ENCODE measurements at places on chromosomes 5 and 9.

GRCh38 chr5:59506285-59506877, 387.1 kb downstream of the PDE4D start:
- no peak for DNase-seq

DNA sequence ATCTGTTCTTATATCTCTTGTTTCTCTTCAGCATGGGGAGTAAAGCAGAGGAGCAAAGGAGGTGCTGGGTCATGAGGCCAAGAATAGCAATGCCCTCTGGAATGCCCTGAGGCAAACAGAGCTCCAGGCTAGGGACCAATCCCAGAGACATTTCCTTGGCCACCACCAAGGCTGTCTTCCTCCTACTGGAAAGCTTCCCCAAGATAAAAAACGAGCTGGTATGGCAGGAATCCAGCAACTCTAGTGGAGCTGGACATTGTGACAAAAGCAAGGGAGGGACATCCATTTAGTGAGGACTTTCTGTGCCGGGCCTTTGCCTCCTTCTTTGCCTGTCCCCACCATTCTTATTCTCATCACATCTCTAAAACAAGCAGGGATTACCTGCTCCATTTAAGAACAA, 161.6 kb downstream of the ASTN2 start:
- DNase-seq = no peak

DNA sequence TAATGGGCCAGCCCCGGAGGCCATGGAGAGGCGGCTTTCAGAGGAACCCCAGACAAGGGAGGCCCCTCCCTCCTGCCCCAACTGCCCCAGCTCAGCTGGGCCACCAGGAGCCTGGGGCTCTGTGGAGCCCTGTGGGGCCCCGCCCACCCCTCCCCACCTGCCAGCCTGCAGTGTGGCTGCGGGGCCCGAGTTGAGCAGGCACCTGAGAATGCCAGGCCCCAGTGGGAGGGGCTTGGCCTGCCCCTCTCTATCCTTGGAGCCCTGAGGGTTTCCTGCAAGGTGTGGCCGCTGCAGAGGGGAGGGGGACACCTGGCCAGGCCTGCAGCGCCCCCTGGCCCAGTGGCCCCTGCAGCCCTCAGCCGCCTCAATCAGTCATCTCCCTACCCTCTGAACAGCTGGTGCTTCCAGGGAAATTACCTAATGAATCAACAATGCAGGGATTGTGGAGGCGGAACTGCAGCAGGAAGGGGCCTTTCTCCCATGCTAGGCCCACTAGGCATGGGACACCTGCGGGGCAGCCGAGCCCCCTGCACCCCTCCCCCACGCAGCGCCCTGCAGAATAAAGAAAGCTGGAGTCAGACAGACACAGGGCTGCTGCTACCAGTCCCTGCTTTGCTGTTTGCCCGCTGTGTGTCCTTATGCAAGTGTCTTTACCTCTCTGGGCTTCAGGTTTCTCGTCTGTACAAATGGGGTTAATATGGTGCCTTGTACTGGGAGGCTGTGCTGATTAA, 48.0 kb downstream of the LMX1B start:
- no peak for DNase-seq

DNA sequence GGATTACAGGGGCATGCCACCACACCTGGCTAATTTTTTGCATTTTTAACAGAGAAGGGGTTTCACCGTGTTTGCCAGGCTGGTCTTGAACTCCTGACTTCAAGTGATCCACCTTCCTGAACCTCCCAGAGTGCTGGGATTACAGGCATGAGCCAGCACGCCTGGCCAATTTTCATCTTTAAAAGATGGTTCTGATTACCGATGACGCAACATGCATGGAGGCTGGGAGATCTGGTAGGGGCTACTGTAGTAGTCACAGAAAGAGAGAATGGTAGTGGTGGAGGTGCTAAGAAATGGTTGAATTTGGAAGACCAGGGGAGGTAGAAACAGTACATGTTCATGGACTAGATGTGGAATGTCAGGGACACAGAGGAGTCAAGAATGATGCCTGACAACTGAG, 22.4 kb upstream of the RETREG1 start:
- DNase-seq = no peak

GRCh38 chr5:56169281-56169680, 63.8 kb downstream of the ANKRD55 start:
- no peak for DNase-seq

GRCh38 chr5:3347741-3348140, 247.9 kb upstream of the IRX1 start:
- no peak for DNase-seq

DNA sequence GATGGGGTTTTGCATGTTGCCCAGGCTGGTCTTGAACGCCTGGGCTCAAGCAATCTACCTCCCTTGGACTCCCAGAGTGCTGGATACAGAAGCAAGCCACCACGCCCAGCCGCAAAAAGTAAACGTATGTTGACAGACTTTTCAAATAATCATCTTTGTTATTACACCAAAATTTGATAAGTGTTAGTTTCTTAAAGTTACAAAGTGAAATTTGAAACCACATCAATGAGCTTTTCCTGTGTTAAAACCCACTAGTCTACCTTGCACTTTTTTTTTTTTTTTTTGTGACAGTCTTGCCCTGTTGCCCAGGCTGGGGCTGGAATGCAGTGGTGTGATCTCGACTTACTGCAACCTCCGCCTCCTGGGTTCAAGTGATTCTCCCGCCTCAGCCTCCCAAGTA, 29.9 kb downstream of the SPACA9 start:
- DNase-seq = no peak

GRCh38 chr5:108024986-108025385, 354.2 kb upstream of the EFNA5 start:
- DNase-seq = no peak

GRCh38 chr5:80034559-80034958, 589 bp upstream of the THBS4 start:
- DNase-seq = no peak

DNA sequence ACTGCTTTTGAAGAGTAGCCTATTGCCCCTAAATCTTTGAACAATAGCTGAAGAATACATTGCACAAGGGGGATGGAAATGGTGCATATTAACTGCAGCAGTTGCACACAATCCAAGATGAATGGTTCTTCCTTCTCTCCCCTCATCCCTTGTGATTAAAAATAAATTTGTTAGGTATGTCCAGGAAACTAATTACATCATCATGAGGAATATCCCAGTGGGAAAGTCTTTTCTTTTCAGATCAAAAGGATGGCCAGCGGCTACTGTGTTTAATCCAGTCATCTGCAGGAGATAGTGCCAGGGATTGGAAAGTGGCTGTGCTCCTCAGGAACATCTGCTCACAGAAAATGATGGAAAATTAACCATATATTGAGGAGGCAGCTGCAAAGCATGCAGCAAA, 508.4 kb upstream of the SEMA6A start:
- no peak for DNase-seq

- no peak for DNase-seq
Observed at GRCh38 chr5:134005417-134006061, 764 bp upstream of the VDAC1 start.

DNA sequence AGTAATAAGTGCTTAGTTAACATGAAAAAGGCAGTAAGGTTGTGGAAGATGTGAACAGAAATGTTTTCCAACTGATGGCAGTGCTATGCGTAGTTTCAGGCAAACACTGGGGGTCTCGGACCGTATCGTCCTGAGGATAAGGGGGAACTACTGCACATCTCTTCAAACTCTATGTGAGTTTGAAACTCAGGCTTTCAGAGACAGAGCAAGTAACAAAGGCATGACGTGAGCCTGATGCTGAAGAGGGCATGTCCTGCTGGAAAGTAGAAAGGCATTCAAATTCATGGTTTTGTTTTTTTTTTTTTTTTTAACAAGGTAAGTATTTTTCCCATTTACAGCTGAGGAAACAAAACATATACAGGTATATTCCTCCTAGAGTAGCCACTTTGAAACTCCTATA, 59.9 kb downstream of the TRIM36 start:
- DNase-seq = no peak

- DNase-seq = no peak
Observed at GRCh38 chr5:131230406-131230805, 33.4 kb upstream of the CDC42SE2 start.

DNA sequence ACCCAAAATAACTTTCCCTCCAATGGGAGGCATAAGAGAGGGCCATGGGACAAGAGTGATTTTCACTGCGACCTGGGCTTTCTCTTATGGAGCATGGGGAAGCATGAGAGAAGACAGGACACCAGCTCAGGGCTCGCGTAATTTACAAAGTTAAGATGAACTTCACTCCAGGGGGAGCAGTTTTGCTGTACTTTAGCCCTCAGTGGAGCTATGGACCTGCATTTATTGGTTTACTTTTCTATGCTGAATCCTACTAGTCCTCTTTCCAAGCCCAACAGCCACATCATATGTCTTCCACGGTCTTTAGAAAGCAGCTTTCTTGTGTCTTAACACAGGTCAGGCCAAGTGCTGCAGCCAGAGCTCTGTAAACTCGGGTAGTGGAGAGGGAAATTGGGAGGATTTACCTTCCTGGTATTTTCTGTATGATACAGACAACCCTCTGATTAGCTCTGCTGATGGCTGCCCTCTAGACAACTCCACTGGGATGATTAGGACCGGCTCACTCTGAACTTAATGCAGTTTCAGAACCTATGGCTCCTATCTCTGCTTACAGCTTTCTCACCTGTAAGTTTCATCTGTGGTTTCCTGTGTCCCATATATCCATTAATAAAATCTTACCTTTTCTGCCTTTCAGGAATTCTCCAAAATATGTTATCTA, 581.0 kb upstream of the RORB start:
- DNase-seq = no peak

- no peak for DNase-seq
Observed at GRCh38 chr9:98214811-98215210, 22.4 kb upstream of the CORO2A start.

DNA sequence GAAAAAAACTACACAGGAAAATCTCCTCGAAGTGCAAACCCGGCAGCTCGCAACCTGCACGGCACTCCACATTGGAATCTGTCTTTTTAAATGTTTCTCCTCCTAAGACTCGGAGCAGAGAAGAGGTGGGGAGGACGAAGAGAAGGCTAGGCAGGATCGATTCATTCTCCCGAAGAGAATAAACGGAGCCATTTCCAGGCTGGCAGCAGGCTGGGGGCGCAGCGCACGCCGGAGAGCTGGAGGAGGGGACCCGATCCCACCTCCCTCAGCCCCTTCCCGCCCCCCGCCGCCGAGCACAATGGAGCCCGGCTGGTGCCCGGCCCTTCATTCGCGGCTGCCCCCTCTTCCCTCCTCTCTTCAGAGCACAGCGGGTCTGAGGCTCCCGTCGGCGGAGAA, 628 bp downstream of the HOMER1 start:
- no peak for DNase-seq

- no peak for DNase-seq
Observed at GRCh38 chr5:97420646-97421045, 237.6 kb upstream of the RIOK2 start.

DNA sequence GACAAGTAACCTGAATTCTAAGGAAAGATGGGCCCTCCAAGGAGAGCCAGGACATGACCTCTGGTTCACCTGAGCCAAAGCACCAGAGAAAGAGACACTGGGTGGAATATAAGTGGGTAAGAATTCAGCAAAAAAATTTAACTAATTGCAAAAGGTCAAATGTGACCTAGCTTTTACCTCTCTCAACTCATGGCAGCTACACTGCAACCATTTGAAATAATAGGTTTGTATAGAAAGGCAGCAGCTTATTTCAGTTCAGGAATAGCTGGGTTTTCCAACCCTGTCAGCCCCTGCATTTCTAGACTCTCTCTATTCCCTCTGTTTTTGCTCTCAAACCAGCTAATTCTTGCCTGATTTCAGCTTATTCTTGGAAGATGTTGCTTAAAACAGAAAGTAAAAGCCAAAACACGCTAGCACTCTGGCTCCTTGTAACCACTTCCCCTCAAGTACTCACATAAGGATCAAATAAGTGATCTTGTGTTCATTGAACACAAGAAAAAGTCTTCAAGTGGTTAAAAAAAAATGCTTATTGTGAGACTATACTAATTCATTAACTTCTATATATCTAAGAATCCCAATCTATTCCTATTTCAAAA, 101.1 kb upstream of the NR4A3 start:
- no peak for DNase-seq

Measured in DMS 273 treated with DMSO at 0.1 percent for 48 hours (cell line).